Activated gamma-delta T cell treated with Interleukin-2 at 50 U/mL for 16 hours (primary cell): ENCODE measurements at places on chromosomes 4 and X.
A peak's percentile ranks its signal among the peaks of the same experiment; 100 is the strongest.

GRCh38 chr4:24858550-24858949 lies 54.3 kb downstream of the CCDC149 start:
- DNase-seq = no peak

DNA sequence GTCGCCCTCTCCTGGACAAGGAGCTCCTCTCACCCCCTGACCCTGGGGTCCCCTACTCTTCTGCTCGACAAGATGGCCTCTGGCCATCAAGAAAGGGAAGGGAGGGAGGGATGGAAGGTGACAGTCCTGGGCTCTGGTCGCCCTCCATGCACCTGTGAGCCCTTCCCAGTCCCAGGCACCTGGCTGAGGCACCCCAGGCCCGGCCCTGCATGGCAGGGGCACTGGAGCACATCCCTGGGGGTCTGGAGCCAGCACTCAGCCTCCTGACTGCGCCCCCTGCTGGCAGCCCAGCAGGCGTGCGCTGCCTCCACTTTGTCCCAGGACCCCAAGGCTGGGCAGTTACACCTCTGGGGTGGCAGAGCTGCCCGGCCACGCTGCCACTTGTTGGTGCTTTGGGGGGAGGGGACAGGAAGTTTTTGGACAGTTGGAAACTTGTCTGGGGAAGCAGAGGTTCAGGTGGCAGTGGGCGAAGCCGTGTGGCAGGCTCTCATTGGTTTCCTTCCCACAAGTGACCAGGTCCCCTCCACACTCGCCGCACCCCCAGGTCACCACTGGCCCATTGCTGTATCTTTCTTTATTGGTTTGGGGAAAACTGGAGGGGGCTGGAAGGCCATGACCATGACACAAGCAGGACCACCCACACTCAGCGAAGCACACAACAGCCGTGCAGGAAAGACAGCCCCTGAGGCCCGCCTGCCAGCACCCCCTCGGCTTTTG lies 4.3 kb downstream of the PNCK start:
- DNase-seq = peak; percentile 42

GRCh38 chr4:86757468-86757867 lies 91.7 kb downstream of the SLC10A6 start:
- DNase-seq = no peak

DNA sequence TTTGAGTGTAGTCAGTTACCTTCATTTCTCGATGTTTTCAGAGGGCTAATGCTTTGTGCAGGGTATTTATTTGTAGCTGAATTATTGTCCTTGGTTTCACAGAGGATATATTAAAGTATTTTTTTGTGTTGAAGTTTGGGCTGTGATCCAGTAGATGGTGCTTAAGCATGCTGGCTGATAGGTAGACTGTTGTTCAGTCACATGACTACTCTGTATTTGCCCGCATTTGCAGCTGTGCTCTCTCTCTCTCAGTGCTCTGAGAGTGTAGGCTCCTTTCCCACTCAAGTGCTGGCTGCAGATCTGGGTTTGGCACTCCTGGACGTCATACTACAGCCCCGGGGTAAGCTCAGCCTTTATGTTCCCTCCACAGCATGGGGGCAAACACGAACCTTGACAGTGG lies 21.7 kb downstream of the RAB40AL start:
- no peak for DNase-seq

- DNase-seq = no peak
These were observed 245.7 kb downstream of the TENM3 start for GRCh38 chr4:182488896-182489295.

DNA sequence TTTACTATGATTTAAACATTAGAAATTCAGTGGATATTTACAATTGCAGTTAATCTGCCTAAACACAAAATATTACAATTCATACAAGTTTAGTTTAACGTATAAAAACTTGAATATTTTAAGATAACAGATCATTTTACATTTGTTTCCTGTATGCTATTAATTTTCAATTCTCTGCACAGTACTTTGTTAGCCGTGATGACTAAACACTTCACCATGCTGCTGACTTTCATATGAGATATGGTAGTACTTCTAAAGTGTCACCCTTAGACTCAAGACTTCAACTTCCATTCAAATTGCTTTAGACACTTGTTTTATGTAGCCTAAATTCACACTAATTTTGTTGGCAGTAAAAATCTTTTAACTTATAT lies 1646.4 kb upstream of the ADGRL3 start:
- no peak for DNase-seq

GRCh38 chr4:4859325-4859798 lies at the start of gene MSX1:
MSX1 (plus strand) TSS chr4:4859665; CDS start chr4:4859900, 235 bp downstream.
- no peak for DNase-seq

DNA sequence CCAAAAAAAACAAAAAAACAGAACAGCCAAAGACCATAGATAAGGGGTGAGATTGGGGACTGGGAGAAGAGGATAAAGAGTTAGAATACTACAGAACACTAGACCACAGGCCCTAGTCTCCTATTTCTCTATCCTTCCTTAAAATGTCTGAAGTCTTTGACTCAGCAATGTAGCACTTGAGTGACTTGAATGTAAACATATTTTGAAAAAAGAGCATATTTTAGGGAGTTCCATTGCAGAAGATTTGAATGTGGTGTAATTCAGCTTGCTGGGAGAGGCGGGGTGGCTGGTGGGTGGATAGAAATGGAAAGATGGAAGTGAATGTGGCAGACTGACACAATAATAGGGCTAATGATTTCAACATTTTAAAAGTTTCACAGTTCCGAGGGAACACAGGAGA lies 144.9 kb downstream of the CHIC2 start:
- DNase-seq = no peak

- DNase-seq = no peak
These were observed 359 bp upstream of the GAB3 start for GRCh38 chrX:154751203-154751668.

GRCh38 chr4:52676536-52676935 lies 17.4 kb upstream of the USP46 start:
- DNase-seq = no peak

DNA sequence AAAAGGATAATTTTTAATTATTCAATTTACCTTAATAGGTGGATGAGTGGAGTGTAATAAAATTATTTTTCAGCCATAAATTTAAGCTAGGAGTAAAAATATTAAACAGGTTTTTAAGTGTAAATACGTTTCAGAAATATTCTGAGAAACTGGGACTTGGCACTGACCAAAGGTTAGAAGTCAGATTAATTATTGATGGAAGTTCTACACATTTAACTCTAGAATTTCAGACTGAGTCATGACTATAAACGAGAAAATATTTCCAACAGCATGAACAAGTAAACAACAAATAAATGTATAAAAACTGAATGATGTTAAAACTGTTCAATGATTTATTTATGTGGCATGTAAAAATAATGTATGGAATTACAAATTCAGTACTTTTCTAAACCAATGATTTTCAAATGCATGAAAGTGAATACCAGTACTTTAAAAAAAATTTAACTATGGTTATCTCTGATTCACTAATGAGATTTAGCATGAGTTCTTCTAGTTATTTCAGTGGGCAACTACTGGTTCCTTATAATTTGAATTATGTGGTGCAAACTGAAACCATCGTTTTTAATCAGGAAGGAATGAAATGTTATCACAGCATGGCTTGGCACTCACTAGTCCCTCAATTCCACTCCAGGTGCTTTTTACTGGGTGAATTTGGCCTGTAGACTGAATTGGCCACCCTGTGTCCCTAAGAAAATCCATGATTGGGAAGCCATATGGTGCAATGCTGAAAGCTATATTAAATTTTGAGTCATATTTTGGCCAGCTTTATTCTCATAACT lies 244.2 kb downstream of the FSTL5 start:
- no peak for DNase-seq

DNA sequence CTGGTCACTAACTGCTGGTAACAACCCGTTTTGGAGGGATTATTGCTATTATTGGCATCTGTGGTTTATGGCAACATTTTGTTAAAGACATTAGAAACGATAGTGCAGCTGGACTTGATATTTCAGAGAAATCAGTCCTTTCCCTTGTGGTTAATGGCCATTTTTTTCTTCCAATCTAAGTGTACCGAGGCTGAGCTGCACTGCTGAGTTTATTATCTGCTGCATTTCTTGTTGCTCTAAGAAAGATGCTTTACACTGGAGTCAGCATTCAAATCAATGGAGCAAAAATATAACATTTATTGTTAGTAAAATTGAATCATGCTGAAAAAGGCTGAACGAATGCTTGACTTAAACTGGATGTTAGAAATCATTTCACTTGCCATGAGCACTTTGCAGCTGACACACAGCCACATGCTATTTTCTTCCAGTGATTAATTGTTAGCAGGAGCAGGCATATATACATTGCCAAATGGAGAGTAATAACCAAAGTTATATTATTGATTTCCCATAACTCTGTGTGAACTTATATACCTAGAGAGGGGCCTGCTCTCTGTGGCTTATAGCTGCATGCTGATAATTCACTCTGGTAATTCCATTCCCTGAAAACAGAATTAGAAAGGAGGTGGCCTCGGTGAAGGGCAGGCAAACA lies 66.5 kb upstream of the TTC29 start:
- no peak for DNase-seq

- no peak for DNase-seq
These were observed 106.0 kb upstream of the NDST4 start for GRCh38 chr4:115219315-115219860.

- DNase-seq = no peak
These were observed 505.0 kb upstream of the PITX2 start for GRCh38 chr4:111127841-111128240.

GRCh38 chrX:143296521-143296920 lies 220.8 kb downstream of the SPANXN3 start:
- no peak for DNase-seq

- DNase-seq = no peak
These were observed 6.3 kb downstream of the MAGEB1 start for GRCh38 chrX:30253257-30253656.

DNA sequence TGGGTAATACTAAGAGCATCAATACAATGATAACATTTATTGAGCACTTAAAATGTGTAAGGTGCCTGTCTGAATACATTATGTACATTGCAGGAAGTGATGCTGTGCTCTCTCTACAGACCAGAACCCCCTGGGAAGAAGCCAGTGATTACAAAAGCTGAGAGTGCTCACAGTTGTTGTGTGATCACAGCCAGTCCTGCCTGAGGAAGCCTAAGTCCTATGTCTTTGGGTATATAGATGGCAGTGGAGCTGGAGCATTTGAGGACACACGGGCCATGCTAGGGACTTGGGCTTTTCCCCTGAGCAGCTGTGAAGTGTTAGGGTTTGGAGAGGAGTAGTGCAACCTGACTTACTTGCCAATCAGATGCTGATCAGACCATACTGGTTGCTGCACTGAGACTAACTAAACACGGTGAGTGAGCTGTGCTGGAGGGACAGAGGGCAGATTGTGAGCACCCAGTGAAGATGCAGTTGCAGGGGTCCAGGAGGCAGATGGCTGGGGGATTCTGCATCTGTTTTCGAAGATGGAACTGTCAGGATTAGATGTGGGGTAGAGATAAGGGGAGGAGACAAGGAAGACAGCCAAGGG lies 60.8 kb upstream of the TBC1D14 start:
- no peak for DNase-seq

DNA sequence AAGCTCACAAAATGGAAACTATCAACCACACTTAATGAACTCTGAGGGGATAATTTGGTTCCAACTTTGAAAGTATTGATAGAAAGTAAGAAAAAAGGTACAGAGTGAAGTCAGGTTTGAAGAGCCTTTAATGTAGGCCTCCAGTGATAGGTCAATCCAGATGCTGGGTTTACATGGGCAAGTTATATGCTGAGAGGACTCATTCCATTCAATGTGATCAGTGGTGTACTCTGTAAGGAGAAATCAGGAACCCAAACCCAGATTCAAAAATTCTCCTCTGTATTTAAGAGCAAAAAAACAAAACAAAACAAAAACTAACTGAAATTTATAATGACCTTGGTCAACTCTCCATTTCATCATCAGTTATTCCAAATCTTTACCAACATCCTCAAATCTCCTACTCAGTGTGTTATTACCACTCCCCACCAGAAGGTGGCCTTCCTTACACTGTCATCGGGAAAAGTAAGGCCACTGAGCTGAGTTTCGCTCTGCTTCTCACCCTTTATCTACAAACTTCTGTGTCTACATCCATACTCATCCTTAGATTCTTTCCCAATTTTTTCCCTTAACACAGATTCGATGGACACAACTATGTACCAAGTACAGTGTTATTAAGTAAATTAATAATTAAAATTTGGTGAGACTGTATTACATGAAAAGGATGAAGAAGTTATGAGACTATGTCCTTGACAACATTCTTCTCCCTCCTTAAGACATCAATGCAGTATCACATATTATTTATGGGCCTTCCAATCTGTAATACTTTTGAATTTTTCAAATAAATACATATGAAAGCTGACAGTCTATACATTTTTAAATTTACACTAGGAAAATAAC lies 88.3 kb downstream of the ZAR1 start:
- peak; percentile 51 for DNase-seq

DNA sequence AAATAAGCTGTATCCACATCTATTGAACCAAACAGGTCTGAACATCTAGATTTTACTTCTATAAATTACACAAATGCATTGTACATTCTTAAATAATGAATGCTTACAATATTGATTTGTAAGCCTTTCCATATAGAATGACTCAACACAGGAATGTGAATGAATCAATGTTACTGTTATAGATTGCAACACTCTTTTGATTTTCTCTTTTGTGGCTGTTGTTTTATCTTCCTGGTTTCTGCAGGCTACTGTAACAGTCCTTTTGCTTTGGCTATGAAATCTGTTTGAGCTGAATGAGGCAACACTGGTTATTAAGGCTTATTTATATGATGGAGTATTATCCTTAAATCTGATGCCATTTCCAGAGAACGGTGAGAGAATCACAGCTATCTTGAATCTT lies 49.5 kb downstream of the GPR50 start:
- DNase-seq = no peak

DNA sequence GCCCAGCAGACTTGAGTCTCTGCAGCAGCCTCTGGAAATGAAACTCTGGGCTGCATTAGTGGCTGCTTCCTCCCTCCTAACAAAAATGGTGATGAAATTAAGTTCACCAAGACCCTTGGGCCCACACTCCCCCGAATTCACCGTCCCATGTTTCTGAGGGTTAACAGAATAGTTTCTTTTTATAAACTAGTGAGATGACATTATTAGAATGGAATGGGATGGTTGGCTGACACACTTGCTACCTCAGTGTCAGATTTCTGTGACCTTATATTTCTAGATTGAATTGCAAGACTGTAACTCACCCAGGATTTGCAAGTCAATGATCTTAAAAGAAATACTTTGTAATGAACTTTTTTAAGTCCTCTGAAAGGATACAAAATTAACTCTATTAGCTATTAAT lies 127.1 kb downstream of the SHROOM3 start:
- no peak for DNase-seq

- DNase-seq = no peak
These were observed 76.0 kb upstream of the FAM47B start for GRCh38 chrX:34866646-34867045.

- DNase-seq = no peak
These were observed 518 bp downstream of the TACR3 start for GRCh38 chr4:103719105-103719829.

GRCh38 chr4:62940229-62940628 lies 1469.0 kb downstream of the TECRL start:
- DNase-seq = no peak
